Activated T-helper 1 cell treated with anti-CD3 and anti-CD28 coated beads, Interleukin-2, amount 50 U/mL, for 16 hours (primary cell): ENCODE measurements at places on chromosomes 4 and X.

DNA sequence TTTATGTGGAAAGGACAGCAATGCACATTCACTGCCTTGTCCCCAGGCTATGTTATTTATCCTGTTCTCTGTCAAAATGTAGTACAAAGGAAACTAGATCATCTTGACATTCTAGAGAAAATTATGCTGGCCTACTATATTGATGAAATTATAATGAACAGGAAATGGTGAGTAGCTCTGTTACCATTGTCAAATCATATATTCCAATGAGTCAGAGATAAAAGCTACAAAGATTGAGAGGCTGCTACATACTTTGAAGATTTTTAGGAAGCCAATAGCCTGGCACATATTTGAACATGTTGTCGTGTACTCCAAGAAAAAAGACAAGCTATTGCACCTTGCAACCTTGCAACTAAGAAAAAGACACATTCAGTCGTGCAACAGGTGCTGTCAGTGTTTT, 52.7 kb upstream of the TET2 start:
- DNase-seq, result no peak

- DNase-seq, result no peak
These were observed 1522.8 kb upstream of the PABPC4L start for GRCh38 chr4:135724421-135724820.

DNA sequence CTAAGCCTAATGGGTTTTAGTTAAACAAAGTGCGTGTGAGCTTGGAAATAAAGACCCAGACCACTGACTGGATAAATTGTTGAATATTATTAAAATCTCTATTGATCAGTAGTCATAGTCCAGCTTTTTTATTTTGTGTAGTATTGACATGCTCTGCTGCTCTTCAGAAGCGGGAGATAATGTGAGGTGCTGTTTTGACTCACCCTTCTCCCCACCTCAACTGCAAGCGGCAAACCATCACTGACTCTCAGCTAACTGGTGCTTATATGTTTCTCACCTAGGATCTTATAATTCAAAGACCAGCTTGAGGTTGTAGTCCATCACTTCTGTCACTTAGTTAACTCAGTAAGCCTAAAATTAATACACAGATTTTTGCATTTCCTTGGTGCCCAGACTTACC, 72.2 kb downstream of the COMMD8 start:
- no peak for DNase-seq

GRCh38 chr4:96154676-96155075, 314.8 kb downstream of the PDHA2 start:
- no peak for DNase-seq

DNA sequence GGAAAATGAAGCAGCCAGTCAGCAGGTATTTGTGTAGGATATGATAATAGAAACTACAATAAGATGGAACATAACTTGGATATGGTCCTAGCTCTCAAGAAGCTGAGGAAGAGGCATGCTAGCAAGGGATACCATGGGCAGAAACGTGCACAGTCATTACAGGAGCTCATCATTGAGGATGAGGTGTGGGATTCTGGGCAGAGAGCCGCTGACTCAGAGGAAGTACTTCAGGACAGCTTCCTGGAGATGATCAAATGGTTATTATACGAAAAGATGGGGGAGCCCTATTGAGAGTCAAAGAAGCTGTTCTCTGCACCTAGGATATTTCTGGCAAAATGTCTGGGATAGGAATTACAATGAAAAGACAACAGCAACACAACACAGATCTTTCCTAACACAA, 116.0 kb upstream of the PDE5A start:
- DNase-seq, result no peak

DNA sequence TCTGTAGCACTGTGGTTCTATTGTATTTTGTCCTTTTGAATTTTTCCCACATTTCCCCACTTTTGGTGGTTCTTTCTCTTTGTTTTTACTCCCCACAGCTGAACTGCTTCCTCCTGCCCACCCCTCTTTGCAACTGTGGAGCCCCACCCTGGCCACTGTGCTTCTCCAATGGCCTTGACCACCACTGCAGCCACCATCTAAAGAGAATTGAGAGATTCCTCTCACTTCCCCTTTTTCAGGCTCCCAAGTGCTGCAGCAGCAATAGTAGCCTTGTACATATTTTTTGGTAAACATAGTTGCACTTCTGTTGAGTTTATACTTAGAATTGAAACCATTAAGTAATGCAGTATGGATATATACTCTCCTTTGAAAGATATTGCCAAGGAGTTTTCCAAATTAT, 51.3 kb upstream of the FRMPD3 start:
- no peak for DNase-seq

DNA sequence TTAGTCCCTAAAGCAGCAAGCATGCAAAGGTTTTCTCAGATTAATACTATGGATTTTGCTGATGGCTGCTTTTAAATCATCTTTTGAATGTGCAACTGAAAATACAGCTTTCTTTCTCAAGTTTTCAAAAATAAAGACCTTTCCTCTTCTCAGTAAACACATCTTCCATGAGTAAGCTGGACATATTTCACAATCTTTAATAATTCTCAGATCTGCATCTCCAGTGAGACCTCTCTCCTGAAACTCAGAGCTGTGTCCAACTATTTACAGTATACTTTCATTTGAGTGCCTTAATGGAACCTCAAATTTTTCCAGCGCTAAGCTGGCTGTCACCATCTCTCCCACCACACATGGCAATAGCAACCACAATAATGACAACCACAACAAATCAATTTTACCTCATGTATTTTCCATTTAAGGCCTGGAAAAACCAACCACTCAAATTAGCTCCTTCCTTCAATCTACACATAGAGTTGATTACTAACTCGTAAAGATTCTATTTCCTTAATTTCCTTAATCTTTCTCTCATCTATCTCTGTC, 192.4 kb upstream of the RPL34 start:
- DNase-seq, result no peak

DNA sequence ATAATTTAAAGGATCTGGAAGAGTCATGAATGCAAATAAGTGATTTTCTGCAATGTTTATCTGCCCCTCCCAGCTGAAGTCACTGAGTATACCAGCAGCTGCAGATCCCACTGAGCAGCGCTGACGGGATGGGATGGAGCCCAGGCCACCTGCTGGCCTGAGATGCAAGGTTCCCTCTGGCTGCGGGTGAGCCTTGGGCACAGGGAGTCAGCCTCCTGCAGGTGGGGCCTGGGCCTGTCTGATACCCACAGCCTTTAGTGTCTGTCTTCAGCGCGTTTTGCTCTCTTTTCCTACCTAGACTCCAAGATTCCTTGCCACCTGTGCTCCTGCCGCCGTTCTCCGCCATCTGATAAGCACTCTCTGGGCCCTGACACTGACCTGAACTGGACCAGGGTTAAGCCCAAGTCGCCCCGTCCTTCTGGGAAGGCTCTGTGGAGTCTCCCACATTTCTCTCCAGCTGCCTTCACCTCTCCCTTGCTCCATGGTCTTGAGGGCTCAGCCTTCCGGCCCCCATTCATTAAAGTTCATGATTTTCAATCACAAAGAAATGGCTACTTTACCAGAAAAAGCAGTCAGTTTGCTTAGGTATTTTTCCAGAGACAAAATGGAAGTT, 223.1 kb upstream of the FAT1 start:
- no peak for DNase-seq

DNA sequence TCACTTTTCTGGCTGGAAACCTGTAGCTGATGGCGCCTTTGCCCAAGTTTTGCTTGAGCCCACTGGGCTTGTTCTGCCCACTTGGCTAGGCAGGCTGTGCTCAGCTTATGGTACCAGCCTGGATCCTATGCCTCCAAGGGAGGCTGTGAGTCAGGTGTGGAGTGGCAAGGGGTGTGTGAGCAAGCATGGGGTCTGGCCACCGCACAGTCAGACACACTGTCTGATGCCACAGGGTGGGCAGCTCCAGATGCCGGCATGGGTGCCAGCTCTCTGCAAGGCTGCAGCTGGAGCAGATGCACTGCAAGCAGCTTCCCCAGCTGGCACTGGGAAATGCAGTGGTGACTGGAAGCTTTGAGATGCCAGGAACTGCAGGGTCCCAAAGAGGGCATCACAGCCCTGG, 16.3 kb upstream of the GIMD1 start:
- no peak for DNase-seq

DNA sequence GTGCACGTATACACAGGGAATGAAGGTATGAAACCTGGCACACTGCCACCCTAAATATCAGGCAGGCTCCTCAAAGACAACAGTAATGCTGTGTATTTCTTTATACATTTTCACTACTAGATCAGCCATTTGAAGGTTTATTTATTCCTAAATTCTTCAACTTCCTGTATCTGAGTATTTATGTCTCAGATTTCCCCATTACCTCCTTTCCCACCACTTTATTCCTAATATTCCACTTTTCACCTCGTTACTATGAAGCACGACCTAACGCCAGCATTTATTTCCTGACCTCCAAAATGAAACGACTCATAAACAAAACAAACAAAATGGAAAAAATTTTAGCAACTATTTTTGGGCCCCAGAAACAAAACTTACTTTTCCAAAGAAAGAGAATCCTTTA, 69.6 kb downstream of the MAML3 start:
- DNase-seq, result no peak

GRCh38 chrX:54067766-54068165, 23.5 kb upstream of the PHF8 start:
- DNase-seq, result no peak

DNA sequence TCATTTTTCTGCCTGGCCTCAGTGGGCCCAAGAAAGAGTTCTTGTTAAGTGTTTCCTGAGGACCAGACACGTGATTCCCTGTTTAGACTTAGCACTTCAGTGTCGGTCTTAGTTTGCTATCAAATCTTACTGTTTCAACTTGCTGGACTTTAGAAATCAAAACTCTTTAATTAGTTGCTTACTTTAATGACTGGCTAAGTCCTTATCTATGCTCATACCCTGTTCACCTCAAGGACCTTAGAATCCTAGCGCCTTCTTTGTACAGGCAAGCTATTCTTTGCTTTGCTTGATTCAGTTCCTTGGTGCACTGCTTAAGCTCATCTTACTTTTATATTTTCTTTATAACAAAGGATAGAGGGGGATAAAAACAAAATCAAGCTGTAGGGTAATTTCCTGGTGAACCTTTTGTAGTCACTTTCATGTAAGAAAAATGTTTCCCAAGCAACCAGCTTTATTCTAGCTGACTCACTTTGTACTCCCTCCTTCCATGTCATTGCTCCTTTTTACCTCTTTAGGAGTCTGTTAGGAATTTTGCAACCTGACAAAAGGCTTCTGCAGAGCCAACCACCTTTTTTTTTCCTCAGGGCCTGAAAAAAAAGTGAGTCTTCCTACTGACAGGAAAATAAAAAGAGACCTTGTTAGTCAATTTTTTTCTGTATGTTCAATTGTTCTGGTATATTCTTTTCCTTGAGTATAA, 14.7 kb downstream of the WDR44 start:
- no peak for DNase-seq

- DNase-seq, result no peak
These were observed 98.1 kb upstream of the MSX1 start for GRCh38 chr4:4761128-4761982.

- no peak for DNase-seq
These were observed 416.7 kb upstream of the MAOA start for GRCh38 chrX:43239356-43239755.

GRCh38 chr4:86959588-86960500, 25.0 kb downstream of the AFF1 start:
- DNase-seq, result no peak

- no peak for DNase-seq
These were observed 128.7 kb upstream of the MID1 start for GRCh38 chrX:10749113-10749512.

DNA sequence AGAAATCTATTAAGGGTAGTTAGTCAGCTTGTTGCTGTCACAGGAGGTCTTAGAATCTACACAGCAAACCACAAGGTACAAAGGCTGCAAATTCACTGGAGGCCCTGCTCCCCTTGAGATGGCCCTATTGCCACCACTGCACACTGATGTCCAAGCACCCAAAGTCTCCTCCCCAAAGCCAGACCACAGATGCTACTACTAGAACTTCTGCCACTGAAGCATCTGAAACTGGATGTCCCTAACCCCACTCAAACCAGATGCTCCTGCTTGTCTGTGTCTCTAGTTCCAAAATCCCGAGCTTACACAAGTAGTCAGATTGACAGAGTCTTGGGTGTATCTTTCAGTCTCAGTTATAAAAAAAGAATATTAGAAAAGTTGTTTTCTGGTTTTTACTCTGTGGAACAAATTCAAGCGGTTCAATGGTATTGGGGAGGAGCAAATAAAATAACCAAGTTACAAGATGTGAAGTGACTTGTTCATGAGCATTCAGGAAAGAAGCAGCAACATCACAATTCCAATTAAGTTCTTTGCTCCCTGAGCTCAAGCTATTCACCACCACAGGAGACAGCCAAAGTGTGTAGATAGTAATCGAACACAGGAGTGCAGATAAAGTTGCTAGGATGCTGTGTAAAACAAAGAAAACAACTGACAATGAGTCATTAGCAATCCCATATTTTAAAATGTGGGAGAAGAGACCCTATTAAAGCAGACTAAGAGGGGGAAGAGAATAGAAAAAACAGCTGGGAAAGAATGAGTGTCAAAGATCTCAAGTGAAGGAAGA, 352.3 kb downstream of the PDGFC start:
- no peak for DNase-seq

- no peak for DNase-seq
These were observed 161.6 kb upstream of the PRDX4 start for GRCh38 chrX:23505531-23506303.

DNA sequence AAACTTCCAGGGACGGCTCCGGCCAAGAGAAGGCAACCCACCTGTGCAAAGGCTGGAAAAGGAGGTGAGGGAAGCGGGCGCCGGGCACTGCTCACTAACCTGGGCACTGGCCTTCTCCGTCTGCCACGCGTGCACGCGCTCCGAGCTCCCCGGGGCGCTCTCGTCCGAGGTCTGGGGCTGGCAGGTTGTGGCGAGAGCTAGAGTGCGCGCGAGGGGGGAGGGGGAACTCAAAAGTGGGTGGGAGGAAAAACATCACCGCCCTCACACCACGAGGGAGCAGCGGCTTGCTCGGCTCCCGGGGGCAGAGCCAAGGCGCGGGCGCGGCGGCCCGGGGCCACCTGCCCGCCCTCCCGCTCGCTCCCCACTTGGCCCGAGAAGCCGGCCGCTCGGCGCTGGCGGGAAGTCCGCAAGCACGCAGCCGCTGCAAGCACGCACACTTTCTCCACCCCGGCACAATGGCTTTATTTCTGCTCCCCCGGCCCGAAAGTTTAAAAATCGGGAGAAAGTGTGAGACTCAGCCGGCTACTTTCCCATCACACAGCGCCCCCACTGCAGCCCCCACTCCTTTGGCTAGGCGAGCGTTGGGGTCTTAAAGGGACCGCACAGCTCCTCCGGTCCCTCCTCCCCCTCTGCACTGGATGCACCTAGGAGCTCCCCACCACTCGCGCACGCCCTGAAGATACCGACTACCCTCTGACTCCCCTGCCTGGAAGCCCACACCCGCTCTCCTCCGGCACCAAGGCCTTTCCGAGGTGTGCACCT, at the start of gene CHRDL1:
TSS of gene CHRDL1 (minus strand) at position 173 of the 762 bp plus-strand sequence. CDS start 3,636 bp downstream, outside the sequence.
- DNase-seq, result no peak

DNA sequence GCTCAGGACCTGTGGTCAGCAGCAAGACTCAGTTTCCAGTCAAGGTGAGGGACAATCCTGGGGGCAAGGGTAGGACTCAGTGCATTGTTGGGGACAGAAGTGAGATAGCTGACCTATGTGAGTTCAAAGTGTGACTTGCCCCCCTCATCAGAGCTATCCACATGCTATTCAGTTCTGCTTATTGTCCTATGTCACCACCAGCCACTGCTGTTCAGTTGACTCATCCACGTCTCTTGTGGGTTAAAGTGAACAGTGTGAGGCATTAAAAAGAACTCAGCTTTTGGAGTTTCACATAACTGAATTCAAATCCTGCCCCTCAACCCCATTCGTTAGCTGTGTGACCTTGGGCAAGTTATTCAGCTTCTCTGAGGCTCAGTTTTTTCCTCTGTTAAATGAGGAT, 4.4 kb upstream of the APLN start:
- no peak for DNase-seq

GRCh38 chr4:114052227-114052626, 72.8 kb upstream of the ARSJ start:
- no peak for DNase-seq

- DNase-seq, result no peak
These were observed 118.9 kb downstream of the ARSF start for GRCh38 chrX:3159995-3160720.
